ENCODE measurements at places on chromosomes 3 and 15.
A peak's percentile ranks its signal among the peaks of the same experiment; 100 is the strongest.

DNA sequence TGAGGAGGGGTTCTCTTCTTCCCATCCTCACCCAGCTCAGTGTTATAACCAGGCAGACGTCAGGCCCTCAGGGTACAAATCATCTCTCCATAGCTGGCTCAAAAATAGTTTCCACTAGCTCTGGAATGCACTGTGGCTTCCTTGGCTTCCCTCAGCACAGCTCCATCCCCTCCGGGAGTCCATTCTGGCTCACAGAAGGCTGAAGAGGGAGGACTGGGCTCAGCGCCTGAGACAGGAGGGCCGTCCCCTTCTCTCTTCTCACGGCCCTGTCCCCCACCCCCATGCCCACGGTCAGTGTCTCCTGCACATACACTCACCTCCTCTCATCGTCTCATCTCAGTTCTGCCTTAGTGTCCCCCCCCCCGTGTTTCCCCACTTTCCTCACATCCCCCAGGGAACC, 50.1 kb downstream of the UMPS start:
- peak; percentile 63 for DNase-seq

GRCh38 chr15:31526916-31527690, 200.5 kb downstream of the KLF13 start:
- no peak for DNase-seq

GRCh38 chr15:81161160-81161673, 27.1 kb downstream of the CFAP161 start:
- DNase-seq: no peak

DNA sequence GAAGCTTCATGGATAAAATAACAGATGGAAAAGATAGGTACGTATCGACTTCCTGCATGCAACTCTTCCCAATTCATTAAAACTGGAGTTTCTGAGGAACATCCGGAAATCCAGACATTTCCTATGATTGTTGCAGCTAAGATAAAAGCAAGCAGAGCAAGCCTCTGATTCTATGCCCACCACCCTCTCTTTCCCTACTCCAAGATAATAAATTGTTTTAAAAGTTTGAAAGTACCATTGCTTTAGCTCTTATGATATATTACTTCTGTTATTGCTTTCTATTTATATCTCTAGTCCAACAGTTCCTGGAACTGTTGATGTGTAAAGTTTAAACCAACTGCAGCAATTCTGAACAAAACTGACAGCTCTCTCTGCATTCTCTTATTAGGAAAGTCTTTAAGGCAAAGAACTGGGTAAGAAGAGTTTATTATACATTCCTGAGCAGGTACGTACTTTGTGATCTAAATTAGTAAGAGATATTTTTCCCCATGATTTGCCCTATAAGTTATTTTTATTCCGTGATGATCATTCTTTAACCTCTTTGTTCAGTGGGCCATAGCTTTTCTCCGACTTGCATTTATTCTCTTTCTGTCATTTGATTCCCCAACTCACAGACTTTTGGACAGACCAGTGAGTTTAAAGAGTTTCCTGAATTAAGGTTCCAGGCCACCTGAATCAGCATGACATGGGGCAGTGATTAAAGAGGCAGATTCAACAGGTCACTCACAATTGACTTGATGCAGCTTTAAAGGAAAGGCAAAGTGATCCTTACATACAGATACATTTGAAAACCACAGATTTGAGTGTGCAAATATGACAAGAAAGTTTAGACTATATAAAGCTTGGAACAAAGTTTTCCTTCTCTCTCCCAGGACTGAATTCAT, 94.2 kb upstream of the THRB start:
- DNase-seq: no peak

- DNase-seq: peak; percentile 70
Measured at GRCh38 chr3:9111866-9112265, 137.6 kb downstream of the SRGAP3 start.

GRCh38 chr15:77066971-77067690, 3.8 kb downstream of the TSPAN3 start:
- DNase-seq: no peak

DNA sequence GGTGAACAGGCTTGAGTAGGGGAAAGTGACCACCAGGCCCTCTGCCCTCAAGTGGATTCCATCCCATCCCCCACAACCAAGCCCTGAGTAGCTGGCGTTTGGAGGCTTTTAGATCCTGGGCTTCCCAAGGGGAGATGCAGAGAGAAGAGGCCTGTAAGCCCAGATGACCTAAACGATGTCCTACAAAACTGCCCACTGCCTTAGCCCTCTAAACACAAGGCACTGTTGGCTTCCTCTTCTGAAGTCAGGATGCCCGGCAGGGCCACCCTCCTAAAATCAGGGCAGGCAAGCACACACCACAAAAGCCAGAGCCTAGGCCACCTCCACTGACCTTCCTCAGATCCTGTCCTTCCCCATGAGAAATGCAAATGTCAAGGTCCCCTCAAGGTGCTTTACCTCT, 68.6 kb downstream of the ADCY5 start:
- DNase-seq: no peak

GRCh38 chr15:79002581-79002980, 57.7 kb upstream of the CTSH start:
- DNase-seq: no peak

Measured in ovary (tissue), 10 donors.